ENCODE measurements at places on chromosomes 5 and 9.
A peak's percentile ranks its signal among the peaks of the same experiment; 100 is the strongest.

DNA sequence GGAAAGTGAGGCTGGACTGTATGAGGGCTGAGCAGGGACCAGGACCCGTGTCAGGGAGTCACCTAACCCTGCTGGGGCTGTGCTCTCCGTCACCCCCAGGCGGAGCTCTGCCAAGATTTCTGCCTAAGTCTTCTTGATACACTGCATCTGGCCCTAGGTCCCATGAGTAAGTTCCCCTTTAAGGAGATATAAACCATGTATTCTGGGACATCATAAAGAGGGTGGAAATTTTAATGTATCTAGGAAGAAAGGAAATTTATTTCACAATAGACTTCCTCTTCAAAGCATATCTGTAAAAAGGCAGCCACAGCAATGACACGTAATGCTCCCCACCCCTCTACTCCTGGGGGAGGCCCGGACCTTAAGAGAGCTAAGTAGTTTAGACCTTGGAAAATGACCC is 183.4 kb downstream of the FBXL7 start:
- DNase-seq = no peak

- DNase-seq = peak; percentile 80
Observed at GRCh38 chr5:16051246-16051755, 128.3 kb downstream of the MARCHF11 start.

GRCh38 chr5:181069767-181070491 is 29.9 kb downstream of the BTNL9 start:
- no peak for DNase-seq

DNA sequence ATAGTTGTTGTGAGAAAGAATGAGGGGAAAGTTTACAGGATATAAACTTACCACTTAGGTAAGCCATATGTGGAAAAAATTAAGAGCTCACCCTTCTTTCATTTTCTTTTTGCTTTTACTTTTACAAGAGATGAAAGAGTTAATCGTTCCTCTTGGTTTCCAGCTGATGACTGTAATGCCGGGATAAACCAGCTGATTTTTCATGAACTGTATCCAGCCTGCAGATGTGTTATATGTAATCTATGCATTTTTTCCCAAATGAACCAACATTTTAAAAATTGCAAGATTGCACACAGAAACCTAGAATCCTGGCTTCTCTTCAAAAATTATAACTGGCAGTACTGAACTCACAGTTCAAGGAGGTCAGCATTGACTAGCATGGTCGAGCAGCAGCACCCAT is 185.9 kb downstream of the GRIA1 start:
- no peak for DNase-seq

DNA sequence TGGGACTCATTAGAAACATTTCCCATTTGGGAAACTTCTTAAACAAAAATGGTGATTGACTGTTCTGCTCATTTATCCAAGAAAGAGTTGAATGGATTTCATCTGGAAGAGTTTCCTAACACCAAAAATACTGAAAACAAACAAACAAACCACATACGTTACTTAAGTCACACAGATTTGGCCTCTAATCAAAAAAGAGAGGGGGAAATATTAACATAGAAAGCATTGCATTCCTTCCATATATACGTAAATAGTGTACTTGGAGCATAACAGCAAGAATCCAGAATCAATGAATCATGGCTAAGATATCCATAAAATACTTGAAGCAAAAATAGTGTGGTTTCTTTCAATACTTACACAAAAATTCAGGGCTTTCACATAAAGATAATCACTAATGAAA is 189.8 kb upstream of the MAP3K1 start:
- DNase-seq = no peak

DNA sequence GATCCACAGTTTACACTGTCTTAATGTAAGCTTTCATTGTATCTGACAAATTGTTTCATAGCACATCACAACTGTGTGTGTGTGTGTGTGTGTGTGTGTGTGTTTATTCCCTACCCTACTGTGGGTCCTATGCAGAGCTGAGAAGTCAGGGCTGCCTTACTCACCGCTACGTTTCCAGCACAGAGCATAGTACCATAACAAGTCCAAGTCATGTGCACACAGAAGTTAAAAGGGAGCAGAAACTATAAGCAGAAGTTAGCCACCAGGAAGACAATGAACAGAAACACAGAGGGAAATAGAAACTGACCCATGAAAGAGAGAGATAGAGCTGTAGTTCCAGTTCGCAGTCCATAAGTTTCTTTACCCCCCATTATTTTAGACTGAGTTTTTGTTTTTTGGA is 38.2 kb upstream of the DMXL1 start:
- no peak for DNase-seq

DNA sequence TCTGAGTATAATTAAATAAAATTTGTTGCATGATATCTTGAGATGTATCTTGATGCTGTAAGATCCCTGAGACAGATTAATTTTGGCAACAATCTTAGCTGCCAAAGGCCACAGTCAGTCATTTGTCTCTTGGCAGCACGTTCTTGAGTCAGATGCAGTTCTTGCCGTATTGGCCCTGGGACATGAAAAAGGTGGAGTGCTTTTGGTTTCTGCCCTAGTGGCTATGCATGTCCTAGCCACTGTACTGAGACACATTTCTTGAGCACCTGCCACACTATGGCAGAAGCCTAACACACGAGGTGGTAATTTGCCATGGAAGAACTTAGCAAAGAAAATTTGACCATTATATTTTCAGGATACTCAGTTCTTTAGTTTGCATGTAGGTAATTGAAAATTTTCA is 45.0 kb upstream of the PHF2 start:
- DNase-seq = no peak

- DNase-seq = no peak
Observed at GRCh38 chr9:106972082-106972481, 109.1 kb downstream of the ZNF462 start.

- DNase-seq = no peak
Observed at GRCh38 chr5:10989577-10990263, 228.7 kb upstream of the DAP start.

- DNase-seq = no peak
Observed at GRCh38 chr9:35570709-35571504, 34.2 kb upstream of the TESK1 start.

- no peak for DNase-seq
Observed at GRCh38 chr9:1340390-1340789, 290.2 kb downstream of the DMRT2 start.

- DNase-seq = no peak
Observed at GRCh38 chr5:137085206-137085605, 413.9 kb downstream of the SPOCK1 start.

DNA sequence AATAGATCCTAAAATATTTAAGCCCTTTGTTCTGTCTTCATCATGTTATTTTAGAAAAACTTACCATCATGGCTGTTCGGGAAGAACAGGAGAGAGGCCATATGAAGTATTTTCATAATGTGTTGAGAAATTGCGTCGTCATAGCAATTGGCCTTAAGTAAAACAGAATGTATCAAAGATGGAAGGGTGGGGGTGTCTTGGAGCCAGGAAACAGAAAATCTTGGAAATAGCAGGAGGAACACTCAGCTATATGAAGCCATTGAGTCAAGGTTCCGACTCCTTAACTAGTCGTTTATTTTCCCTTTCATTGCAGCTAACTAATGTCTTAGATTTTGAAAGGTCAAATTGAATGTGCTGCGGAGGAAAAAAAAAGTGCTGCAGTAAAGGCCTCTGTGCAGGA is 1.3 kb downstream of the SPTAN1 start:
- DNase-seq = no peak

- peak; percentile 28 for DNase-seq
Observed at GRCh38 chr5:151298063-151298855, 5.3 kb downstream of the SLC36A3 start.

DNA sequence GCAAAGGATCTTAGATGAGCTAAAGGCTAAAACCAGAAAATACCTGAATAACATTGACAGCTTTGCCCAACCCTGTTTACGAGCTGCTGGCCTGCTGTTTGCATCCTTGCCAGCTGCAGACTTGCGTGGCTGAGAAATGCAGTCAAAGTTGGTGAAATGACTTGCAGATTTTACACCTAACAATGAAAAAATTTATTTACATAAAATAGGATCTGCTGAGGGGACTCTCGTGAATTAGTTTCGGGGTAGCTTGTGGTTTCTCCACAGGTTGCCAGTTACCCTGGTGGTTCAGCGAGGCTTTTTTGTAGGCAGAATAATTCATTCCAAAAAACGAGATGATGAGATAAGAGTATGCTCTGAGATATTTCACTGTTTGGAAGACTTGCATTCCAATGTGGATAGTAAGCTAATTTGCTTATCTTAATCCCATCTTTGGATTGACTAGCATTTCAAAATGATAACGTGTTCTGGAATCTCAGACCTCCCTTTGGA is 65.7 kb upstream of the FANCC start:
- peak; percentile 75 for DNase-seq

DNA sequence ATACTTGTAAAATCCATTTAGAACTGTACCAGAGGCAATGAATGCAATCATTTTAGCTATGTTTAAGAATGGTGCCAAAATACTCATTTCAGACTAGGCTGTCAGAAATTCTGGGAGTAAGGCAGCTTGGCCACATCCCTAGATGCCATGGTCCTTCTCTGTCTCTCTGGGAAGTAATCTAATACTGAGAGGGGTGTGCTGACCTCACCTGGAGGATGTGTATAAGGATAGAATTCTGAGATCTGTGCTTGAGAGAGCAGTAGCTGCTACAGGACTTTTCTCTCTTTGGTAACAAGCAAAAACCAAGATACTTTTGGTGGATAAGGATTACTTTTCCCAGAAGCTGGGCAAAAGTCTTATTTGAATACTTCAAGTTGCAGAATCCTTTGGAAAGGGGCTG is 68.1 kb upstream of the MRPS30 start:
- DNase-seq = no peak

Data from MG63 (cell line).